NCI-H1694 treated with DMSO at 0.1 percent for 48 hours (cell line): ENCODE measurements at places on chromosomes 3 and 15.

GRCh38 chr3:134928392-134928791 is 133.3 kb downstream of the EPHB1 start:
- DNase-seq: no peak

DNA sequence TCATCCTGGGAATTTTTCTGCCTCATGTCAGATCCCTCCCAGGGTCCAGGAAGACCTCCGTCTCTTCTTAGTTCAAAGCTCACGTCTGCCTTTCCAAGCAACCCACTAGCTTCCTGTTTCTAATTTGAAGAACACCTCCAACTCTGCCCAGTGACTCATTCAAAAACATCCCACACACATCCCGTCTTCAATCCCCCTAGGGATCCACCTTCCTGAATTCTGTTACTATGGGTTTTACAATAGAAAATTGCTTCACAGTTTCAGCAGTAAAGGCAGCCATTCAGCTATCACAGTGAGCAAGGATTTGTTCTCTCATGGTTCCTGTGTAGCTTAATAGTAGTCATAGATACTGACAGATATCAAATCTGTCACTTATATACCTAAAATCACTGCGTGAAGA is 308.3 kb upstream of the CCDC54 start:
- no peak for DNase-seq

- DNase-seq: no peak
Measured at GRCh38 chr15:73298522-73299245, 70.1 kb downstream of the HCN4 start.

DNA sequence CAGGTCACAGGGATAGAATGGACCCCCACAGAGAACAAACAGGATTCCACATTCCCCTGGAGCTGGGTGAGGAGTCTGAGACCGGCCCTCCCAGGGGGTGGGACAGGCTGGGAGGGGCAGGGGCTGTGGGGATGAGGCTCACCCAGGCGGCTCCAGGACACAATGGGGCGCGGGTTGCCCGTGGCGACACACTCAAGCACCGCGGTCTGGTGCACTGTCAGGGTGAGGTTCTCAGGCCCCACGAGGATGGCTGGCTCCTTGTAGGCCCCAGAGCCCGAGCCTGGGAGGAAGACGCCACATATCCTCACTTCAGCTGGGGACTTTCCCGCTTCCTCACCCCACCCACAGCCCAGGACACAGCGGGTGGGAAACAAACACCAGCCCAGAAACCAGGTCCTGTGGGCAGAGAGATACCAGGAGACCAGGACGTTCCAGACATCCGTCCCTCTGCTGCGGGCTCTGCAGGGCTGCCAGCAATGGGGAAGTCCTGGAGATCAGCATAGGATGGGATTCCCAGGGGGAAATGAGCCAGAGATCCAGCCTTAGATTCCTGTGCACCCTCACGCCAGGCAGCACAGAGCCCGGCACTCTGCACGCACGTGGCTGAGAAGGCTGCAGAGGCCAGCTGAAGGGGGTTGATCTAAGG is 30.2 kb downstream of the RNU5B-1 start:
- DNase-seq: no peak

- DNase-seq: peak; percentile 88
Measured at GRCh38 chr3:139427283-139428060, 38.0 kb upstream of the COPB2 start.

DNA sequence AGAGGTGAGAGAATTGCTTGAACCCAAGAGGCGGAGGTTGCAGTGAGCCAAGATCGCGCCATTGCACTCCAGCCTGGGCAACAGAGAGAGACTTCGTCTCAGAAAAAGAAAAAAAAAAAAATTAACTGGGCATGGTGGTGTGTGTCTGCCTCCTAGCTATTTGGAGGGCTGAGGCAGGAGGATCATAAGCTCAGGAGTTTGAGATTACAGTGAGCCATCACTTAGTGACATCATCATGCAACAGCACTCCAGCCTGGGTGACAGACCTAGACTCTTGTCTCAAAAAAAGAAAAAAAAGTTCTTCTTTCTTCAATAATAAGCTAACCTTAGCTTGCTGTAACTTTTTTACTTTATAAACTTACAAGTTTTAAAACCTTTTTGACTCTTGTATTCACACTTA is 99.8 kb downstream of the SLMAP start:
- DNase-seq: no peak

- no peak for DNase-seq
Measured at GRCh38 chr3:84077479-84077878, 881.3 kb upstream of the CADM2 start.

DNA sequence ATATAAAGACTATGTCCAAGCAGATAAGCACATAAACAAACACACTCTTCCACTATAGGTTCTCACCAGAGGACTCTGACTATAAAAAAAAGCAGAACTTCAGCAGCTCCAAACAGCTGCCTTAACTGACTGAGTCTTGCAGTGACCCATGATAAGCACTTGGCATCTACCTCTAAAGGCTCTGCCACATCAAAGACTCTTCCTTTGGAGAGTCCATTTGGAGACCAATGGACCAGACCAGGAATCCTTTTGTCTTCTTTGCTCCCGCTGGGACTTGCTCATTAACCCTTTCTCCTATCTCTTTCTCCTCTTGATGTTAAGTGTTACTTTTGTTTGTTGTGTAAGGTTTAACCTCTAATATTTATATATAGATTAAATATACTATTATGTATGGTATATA is 424.1 kb downstream of the RSL24D1 start:
- DNase-seq: no peak

GRCh38 chr3:95387242-95388021 is 1324.6 kb downstream of the NSUN3 start:
- DNase-seq: no peak

DNA sequence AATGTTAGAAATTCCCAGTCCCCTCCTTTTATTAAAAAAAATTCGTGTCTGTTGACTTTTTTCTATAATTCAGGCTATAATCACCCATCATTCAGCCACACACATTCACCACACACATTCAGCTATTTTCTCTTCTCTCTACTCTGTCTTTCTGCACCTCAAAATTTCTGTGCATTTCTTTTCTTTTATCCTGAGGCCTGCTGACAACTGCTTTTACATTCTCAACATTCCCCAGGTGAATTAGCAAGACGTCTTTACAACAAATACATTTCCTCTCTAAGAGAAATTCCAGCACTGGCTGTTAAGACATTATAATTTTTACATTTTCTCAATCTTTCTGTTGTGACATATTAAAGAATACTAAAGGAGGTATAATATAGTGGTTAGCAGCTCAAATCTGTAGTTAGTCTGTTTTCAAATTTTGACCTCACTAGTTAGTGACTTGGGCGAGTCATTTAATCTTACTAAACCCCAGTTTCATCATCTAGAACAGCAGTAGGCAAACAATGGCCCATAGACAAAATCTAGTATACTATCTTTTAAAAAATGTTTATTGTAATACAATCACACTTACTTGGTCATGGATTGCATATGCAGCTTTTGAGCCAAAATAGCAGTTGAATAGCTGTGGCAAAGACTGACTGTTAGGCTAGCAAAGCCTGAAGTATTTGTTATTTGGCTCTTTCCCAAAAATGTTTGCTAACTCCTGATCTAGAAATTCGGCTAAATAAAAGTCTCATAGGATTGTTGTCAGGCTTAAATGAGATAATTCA is 350.7 kb downstream of the NSUN3 start:
- DNase-seq: no peak

- DNase-seq: no peak
Measured at GRCh38 chr15:74040109-74040850, 42.1 kb downstream of the GOLGA6A start.

DNA sequence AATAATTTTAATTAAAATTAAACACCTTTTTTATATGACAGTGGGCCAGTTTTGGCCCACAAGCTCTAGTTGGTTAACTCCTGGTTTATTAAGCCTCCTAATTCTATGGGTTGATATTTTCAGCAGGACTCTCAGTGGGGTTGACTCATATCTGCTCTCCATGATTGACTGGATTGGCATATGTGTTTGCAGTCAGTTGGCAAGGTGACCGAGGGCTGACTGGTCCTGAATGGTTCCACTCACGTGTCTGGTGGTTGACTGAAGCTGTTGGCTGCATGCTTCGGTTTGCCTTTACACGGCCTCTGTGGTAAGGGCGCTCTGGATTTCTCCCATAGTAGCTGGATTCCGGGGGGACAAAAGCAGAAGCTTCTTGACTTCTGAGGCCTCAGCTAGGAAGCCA is 65.3 kb upstream of the ZNF280D start:
- DNase-seq: no peak

DNA sequence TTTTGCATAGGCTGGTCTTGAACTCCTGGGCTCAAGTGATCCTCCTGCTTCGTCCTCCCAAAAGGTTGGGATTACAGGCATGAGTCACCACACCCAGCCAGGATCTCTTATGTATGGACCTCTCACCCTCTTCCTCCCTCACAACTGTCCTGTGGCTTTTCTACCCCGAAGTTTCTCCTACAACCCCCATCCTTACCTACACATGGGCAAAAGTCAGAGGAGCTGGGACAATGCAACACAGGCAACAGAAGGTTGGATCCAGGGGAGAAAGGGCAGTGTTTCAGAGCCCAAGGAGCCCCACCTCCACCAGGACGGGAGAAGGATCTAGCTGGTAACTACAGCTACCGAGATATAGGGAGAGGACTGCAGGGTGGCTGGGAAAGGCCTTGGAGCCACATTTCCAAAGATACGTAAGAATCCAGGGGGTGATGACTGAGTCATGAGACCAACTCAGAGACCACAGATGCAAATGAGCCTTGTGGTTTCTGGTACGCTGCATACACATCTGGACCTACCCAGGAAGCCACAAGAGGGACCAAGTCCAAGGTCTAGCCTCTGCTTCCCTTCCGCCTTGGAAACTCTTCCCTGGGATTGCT is 13.6 kb downstream of the IGDCC4 start:
- DNase-seq: no peak

GRCh38 chr3:83434880-83435587 is 1523.8 kb upstream of the CADM2 start:
- DNase-seq: no peak

GRCh38 chr3:9912294-9912935 is 4.5 kb upstream of the IL17RC start:
- no peak for DNase-seq

DNA sequence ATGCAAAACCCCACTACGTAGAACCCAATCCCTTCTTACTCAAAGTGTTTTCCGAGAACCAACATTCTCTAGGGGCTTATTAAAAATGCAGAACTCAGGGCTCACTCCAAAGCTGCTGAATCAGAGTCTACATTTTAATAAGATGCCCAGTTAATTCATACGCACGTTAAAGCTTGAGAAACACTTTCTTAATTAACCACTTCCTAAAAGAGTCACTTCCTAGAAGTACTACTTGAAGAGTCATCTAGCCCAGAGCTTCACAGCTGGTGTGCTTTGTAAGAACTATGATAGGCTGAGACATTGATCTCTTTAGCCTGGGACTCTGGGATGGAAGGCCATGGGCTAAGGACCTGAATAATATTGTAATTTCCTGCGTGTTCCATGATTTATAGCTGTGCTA is 9.0 kb downstream of the COL6A5 start:
- no peak for DNase-seq

GRCh38 chr3:66110840-66111239 is 72.1 kb upstream of the MAGI1 start:
- no peak for DNase-seq

DNA sequence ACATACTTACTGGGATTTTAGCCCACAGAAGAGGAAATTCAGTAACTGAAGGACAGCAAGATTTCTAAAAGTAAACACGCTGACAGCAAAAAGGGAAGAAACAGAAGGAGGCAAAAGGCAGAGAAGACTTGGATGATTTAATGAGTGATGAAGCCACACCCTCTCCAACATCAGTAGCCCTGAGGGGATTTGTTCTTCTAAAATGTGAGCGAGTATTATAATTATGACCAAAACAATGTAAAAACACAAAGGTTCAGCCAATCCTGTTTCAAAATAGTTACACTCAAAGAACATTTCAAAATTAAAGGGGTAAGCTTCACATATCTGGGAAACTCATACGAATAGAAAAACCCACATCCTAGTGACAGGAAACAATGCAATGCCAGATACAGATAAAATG is 25.0 kb downstream of the MCCC1 start:
- DNase-seq: no peak

GRCh38 chr3:158742871-158743663 is 10.8 kb upstream of the RARRES1 start:
- DNase-seq: peak; percentile 94

DNA sequence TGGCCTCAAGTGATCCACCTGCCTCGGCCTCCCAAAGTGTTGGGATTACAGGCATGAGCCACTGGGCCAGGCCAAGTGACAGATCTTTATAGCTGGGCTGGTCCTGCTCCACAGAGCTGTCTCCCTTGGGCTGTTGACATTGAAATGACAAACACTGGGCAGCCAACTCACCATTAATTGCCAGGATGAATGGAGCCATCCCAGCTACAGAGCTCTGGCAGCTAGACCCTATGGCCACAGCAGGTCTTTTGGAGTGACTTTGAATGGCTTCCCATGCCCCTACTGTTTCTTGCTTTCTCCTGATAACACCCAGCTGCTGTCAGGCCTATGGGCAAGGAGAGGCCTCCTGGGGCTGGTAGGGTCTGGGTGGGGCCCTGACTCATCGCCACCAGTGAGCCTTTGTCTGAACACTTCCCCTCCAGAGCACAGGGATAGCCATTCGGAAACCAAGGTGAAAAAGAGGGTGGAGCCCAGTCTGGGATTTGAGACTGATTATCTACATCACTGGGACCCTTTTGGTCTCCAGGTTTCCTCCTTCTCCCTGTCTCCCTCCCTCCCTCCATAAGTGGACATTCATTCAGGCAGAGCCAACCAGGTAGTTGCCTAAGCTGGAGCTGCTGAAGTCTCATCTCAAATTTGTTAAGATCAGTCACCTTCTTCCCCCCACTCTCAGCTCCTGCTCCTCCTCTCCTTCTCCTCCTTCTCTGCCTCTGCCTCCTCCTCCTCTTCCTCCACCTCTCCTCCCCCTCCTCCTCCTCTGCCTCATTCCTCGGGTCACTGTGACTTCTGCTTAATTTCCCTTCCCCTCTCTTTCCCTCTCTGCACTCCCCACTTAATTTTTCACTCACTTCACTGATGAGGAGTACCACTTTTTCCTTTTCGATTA is 34.0 kb downstream of the BHLHE40 start:
- no peak for DNase-seq

DNA sequence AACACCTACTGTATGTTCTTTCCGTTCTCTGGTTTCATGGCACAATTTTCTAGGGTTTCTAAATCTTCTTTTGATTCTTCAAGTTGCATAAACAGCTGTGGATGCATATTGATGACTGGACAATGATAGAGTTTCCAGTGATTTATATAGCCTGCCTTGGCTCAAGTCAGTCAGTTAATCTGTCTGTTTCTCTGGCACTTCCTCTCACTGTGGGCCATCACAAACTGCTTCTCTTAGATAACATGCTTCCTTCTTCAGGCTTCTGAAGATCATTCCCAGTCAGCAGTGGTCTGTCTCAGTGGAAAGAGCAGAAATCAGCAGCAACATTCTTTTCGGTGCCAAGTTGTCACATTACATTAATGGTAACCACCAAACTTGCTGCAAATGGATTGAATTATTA is 207.2 kb downstream of the RYR3 start:
- no peak for DNase-seq

GRCh38 chr15:93497291-93497690 is 408.3 kb upstream of the RGMA start:
- DNase-seq: no peak
